GM12864 (cell line): ENCODE measurements at places on chromosomes 2 and 18.

DNA sequence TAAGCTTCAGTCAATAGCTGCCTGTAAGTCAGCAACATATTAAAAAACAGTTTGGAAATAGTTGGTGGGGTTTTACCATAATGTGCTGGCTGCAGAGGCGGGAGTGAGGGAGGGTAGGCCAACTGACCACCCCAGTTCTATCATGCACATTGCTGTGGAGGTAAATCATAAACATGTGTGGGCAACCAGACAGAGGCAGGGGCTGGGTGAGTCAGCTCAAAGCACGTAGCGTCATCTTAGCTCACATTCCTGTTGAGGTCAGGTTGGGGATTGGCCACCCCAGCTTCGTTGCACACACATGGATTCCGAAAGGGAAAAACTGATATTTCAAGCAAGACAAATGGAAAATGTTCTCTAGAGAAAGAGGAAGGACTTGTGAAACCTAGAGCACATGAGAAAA lies 19.5 kb downstream of the GPR45 start:
- no peak for DNase-seq

DNA sequence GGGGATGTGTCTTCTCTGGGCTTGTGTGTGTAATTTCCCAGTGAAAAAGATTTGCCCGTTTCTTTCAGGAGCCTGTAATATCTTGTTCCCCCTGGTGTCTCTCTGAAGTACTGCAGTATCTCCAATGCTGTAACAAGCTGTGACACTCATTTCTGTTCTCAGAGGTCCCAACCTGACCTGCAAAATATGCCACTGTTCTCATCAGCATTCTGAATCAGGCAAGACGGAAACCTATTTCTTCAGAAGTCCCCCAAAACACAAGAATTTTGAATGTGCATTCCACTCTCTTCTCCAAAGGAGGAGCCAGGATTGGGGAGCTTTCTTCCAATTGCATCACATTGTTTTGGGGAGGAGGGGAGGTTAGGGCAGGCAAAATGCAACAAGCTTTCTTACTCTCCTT lies 77.0 kb upstream of the CNGA3 start:
- peak; percentile 13 for DNase-seq

GRCh38 chr2:160044728-160045127 lies 17.7 kb downstream of the PLA2R1 start:
- no peak for DNase-seq

- no peak for DNase-seq
These were observed 160.6 kb downstream of the METTL4 start for GRCh38 chr18:2410688-2411087.

- DNase-seq = no peak
These were observed 152.6 kb downstream of the COL6A3 start for GRCh38 chr2:237261327-237261726.

GRCh38 chr2:83665154-83665553 lies 793.9 kb downstream of the SUCLG1 start:
- no peak for DNase-seq

DNA sequence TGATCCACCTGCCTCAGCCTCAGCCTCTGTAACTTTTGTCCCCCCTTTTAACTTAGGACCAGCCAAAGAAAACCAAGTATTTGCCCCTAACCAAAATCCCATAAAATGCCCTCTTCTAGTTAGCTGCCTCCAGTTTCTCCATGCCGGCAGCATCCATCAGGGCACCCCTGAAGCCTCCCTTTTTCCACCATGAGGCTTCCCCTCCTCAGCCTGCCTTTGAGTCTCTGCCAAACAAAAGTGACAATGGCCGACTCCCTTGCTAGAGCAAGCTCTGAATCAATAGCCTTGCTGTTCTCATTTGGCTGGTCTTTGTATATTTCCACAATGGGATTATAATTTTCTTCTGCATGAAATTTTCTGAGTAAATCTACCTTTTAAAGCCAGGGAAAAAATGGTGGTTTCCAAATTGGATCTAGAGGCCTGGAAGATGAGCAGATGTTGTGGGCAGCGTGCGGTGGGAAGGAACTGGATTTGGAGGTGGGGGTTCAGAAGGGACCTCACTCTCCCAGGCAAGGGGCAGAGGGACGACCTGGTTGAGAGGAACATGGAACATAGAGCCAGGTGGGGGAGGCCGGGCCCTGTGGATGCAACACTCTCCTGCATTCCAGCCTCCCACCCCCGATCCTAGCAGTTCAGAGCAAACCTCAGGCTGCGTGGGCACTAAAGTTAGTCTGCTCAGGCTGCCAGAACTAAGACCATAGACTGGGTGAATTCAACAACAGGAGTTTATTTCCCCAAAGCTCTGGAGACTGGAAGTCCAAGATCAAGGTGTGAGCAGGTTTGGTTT lies 80.6 kb downstream of the HS6ST1 start:
- no peak for DNase-seq

DNA sequence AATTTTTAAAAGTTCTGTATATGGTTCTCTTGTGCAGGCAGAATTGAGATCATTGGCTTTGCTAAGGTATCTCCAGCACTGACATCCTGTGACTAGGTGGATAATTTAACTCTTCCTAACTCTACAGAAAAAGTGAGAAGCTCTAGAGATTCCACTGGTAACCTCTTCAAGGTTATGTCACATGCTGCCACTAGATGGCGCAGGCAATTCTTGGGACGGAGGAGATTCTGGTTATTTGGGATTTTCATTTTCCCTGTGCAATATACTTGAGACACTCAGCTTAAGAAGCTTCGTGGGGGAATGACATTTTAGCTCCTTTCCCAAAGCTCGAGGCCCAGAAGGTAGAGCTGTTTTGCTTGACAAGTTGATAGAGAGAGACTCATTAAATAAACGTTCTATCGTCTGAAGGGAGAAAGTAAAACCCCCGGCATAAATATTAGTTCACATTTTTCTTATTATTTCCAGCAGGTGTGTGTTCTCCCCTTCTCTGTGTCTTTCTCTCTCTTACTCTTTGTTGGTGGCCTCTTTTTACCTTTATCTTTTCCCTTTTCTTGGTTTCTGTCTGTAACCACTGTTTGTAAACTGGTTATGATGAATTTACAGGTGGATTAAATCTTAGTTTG lies 26.6 kb upstream of the LANCL1 start:
- no peak for DNase-seq

GRCh38 chr2:72145658-72146329 lies 1.9 kb downstream of the CYP26B1 start:
- DNase-seq = no peak
